Caco-2 (cell line): ENCODE measurements at places on chromosomes 4 and X.

DNA sequence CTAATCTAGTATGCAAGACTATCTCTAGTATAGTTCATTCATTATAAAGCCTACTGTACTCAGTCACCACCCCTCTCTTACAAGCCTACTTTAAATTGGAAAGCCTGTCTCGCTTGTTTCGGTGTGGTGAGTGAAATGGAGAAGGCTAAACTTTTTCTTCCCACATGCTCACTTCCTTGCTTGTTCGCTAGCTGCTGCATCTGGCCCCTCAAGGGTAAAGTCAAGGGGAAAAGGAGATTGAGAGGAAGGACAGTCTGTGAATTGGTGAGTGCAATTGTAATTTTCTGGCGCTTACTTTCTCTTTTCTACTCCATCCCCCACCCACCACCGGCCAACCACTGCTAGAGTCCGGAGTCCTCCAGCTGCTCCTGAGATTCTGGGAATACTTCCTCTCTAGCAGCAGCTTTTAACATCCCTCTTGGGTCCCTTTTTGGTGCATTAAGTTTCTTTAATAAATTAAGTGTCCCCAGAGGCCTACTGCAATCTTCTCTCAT is 12.1 kb upstream of the ARAP2 start:
- no peaks in the 10 kb centered on the region for H3K27me3 ChIP-seq
- no peak for DNase-seq
- no peaks in the 10 kb centered on the region for H3K36me3 ChIP-seq
- H3K4me3 ChIP-seq, result no peak overlapping the region
- H3K27ac ChIP-seq, result no peak overlapping the region

DNA sequence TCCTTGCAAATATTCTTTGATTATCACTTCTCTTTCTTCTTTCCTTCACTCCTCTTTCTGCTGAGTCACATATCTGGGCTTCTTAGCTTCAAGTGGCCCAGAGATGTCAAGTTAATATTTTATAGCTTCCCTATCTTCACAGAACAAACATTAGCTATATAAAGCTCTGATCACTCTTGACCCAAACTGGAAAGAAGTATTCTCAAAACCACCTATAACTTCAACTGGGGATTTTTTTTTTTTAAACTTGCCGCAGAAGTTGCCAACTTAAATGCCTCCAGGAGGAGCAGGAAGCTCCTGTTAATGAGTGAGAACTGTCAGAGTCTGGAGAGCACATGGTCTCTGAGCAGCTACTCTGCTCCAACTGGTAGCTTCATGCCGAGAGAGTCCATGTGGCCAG is 233.3 kb upstream of the EDNRA start:
- no peaks in the 10 kb centered on the region for H3K36me3 ChIP-seq
- peaks cover 13% of the 10 kb centered on the region for H3K4me1 ChIP-seq
- H3K27ac ChIP-seq, result peak overlapping the region; percentile 73
- no peaks in the 10 kb centered on the region for H3K27me3 ChIP-seq

DNA sequence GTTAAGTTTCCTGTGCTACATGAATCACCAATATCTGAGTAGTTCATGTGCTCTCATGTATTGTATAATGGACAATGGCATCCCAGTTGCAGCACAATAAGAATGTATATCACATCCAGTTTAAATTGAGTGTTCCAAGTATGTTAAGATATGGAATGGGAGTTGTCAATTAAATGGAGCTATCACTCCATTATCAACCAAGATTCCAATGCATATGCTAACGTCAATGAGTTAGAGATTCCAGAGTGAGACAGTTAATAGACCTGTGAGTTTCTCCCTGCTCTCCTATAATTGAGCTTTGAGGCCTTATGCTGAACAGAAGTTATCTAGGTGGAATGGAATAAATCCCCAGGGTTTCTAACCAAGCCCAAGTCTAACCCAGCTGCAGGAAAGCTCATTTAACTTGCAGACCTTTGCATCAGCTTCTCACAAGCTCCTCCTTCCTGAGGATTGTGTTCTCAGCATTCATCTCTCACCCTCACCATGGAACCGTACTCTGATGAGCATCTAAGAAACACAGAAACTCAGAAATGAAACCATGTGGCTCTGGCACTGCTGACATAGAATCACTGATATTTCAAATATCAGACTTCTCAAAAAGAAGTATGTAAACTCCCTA is 84.8 kb downstream of the TIGD2 start:
- no peak overlapping the region for H3K27ac ChIP-seq
- peaks cover 11% of the 10 kb centered on the region; the same call in 1 of the 2 replicates for H3K4me1 ChIP-seq
- no peak overlapping the region for H3K4me3 ChIP-seq

DNA sequence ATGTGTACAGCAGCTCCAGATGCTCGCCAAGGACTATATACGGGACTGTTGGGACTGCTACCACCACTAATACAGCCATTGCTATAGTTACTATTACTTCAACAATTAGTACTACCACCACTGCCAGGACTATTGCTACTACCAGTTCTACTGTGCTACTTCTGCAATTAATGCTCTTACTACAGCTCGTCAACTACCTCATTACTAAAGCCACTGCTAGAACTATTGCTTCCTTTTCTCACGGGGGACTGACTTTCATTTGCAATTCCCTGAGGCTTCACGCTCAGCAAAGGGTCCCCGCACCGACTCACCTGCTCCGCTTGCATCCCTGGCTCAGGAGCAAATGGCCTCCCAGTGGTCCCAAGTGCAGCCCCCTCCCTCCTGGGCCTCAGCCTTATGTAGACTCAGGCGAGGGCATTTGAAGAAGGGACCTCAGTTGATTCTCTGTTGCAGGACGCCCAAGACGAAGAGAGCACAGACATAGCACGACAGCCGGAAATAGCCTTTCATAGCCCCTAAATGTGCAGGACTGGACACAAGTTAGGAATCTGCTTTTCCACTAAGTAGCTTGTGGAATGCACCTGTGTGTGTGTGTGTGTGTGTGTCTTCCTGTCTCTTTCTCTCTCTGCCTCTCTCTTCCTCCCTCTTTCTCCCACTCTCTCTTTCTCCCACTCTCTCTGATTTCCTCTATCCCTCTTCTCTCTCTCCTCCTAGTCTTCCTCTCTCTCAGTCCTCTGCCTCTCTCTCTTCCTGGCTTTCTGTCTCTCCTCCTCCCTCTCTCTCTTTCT is 294.8 kb downstream of the ASMT start:
- no peaks in the 10 kb centered on the region; the same call in 1 of the 2 replicates for H3K27me3 ChIP-seq
- no peak overlapping the region for H3K27ac ChIP-seq
- H3K4me3 ChIP-seq, result no peak overlapping the region
- no peak for DNase-seq

GRCh38 chrX:11311706-11312105 is 18.5 kb downstream of the AMELX start:
- no peak overlapping the region for H3K4me3 ChIP-seq
- no peak for DNase-seq
- no peak overlapping the region for H3K27ac ChIP-seq
- no peaks in the 10 kb centered on the region for H3K36me3 ChIP-seq
- no peaks in the 10 kb centered on the region for H3K27me3 ChIP-seq

DNA sequence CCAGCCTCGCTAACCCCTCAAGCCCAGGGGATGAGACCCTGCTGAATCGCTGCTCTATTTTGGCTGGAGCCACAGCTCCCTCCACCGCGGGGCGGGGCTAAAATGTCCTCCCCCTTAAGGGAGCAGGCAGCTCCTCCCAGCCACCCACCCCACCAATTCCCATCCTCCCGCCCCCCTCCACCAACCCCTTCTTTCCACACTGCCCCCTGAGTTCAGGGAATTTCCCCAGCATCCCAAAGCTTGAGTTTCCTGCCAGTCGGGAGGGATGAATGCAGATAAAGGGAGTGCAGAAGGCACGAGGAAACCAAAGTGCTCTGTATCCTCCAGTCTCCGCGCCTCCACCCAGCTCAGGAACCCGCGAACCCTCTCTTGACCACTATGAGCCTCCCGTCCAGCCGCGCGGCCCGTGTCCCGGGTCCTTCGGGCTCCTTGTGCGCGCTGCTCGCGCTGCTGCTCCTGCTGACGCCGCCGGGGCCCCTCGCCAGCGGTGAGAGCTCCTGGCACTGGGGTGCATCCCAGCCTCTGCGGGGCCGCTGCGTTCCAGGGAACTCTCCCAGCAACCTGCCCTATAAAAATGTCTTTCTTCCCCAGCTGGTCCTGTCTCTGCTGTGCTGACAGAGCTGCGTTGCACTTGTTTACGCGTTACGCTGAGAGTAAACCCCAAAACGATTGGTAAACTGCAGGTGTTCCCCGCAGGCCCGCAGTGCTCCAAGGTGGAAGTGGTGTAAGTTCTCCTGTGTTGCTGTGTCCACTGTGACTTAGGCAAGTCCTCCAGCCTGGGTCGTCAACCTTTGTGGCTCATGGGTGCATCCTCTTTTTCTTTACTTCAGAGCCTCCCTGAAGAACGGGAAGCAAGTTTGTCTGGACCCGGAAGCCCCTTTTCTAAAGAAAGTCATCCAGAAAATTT is at the start of gene CXCL6:
TSS of gene CXCL6 (plus strand) at position 306 of the 907 bp plus-strand sequence. CDS start at position 379, 73 bp downstream.
- no peak within 1 kb of the TSS for H3K27ac ChIP-seq
- no peaks in the 10 kb centered on the region for H3K27me3 ChIP-seq
- DNase-seq, result no peak
- no peaks in the 10 kb centered on the region for H3K4me1 ChIP-seq

GRCh38 chr4:138184886-138185285 is 57.3 kb downstream of the SLC7A11 start:
- no peak overlapping the region for H3K4me3 ChIP-seq
- H3K4me1 ChIP-seq, result no peaks in the 10 kb centered on the region
- no peaks in the 10 kb centered on the region for H3K27me3 ChIP-seq

GRCh38 chr4:127491571-127491970 is 141.2 kb upstream of the INTU start:
- H3K4me1 ChIP-seq, result no peaks in the 10 kb centered on the region
- H3K4me3 ChIP-seq, result no peak overlapping the region
- DNase-seq, result no peak

GRCh38 chr4:11603591-11604194 is 175.0 kb upstream of the HS3ST1 start:
- H3K4me3 ChIP-seq, result no peak overlapping the region
- no peak overlapping the region for H3K27ac ChIP-seq
- no peaks in the 10 kb centered on the region for H3K36me3 ChIP-seq
- DNase-seq, result no peak
- H3K4me1 ChIP-seq, result no peaks in the 10 kb centered on the region

- H3K36me3 ChIP-seq, result no peaks in the 10 kb centered on the region
- no peak overlapping the region for H3K27ac ChIP-seq
Measured at GRCh38 chr4:8274066-8274652, 4.6 kb downstream of the HTRA3 start.

DNA sequence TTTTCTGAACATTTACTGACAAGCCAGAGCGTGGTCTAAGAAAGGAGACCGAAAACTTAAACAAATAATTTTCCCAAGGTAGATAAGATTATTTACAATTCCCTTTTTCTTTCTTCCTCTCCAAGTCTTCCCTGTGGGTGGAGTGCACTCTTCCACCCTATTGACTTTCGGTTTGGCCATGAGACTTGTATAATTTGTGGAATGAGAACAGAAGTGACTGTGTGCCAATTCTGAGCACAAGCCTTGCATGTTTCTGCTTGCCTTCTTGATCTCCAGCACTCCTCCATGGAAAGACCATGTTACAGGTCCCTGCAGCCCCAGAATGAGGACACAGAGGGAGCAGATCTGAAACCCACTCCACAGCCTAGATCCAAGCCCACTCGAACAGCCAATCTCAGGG is 150.0 kb upstream of the HPGD start:
- H3K36me3 ChIP-seq, result no peaks in the 10 kb centered on the region
- H3K27ac ChIP-seq, result peak overlapping the region; percentile 67
- peaks cover 32% of the 10 kb centered on the region for H3K4me1 ChIP-seq
- H3K27me3 ChIP-seq, result no peaks in the 10 kb centered on the region
- no peak overlapping the region for H3K4me3 ChIP-seq
- no peak for DNase-seq

DNA sequence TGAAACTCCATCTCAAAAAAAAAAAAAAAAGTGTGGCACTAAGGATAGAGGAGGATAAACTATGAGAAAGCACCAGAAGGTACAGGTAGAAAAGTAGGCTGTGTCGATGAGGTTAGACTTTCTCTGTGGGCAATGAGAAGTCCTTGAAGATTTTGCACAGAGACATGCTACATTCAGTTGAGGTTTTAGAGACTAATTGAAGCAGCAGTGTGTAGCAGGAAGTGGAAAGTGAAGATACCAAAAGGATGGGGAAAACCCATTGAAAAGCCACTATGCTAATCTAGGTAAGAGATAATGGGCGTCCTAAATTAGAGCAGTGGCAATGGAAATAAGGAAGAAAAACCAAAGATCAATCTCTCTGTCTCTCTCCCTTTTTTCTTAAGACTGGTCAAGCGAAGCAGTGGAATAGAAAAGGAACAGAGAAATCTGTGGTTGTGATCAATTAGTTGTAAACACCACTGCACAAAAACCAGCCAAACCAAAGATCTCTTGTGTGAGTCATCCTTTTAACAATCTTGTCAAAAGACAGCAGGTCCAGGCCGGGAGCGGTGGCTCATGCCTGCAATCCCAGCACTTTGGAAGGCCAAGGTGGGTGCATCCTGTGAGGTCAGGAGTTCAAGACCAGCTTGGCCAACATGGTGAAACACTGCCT is 3.5 kb downstream of the SPINK2 start:
- no peaks in the 10 kb centered on the region for H3K27me3 ChIP-seq
- no peak overlapping the region for H3K4me3 ChIP-seq
- H3K4me1 ChIP-seq, result 0 out of 2 replicates have a peak, but pooled peaks cover 4% of the 10 kb centered on the region

DNA sequence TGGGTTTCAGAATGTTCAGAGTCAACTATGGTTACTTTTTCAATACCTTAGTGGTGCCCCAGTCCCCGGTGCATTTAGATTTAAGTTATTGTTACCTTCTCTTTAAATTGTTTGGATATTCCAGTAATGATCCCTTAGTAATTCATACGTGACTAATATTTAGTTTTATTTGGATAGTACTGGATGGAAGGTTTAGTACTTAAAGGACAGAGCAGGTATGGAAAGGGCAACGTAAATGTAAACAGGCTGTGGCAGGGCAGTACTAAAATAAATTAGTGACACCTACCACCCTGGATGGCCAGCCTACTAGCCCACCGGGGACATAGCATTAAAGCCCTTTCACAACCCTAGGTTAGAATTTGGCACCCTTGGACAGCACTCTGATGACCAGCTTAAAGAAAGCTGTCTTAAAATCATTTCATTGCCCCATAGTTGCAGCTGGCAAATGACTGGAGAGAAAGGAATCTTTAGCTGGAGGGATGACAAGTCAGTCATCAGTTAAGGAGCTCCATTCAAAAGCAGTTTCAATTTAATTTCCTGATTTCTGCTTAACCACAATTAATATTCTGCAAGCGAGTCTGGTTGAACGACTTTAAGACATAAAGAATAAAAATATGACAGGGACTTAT is 16.4 kb downstream of the PLP1 start:
- H3K36me3 ChIP-seq, result no peaks in the 10 kb centered on the region
- no peaks in the 10 kb centered on the region for H3K27me3 ChIP-seq
- H3K4me3 ChIP-seq, result no peak overlapping the region
- no peaks in the 10 kb centered on the region for H3K4me1 ChIP-seq
